ENCODE measurements at places on chromosomes 3 and 15.

GRCh38 chr3:97829198-97829597 is 7.4 kb downstream of the CRYBG3 start:
- no peak for DNase-seq

GRCh38 chr15:42788725-42789124 is 51.8 kb upstream of the CDAN1 start:
- DNase-seq = no peak

- DNase-seq = no peak
Measured at GRCh38 chr3:108662142-108662738, 72.7 kb downstream of the DZIP3 start.

GRCh38 chr3:124007186-124007585 is 15.3 kb upstream of the ROPN1 start:
- no peak for DNase-seq

- no peak for DNase-seq
Measured at GRCh38 chr15:48833526-48834239, 22.8 kb upstream of the CEP152 start.

DNA sequence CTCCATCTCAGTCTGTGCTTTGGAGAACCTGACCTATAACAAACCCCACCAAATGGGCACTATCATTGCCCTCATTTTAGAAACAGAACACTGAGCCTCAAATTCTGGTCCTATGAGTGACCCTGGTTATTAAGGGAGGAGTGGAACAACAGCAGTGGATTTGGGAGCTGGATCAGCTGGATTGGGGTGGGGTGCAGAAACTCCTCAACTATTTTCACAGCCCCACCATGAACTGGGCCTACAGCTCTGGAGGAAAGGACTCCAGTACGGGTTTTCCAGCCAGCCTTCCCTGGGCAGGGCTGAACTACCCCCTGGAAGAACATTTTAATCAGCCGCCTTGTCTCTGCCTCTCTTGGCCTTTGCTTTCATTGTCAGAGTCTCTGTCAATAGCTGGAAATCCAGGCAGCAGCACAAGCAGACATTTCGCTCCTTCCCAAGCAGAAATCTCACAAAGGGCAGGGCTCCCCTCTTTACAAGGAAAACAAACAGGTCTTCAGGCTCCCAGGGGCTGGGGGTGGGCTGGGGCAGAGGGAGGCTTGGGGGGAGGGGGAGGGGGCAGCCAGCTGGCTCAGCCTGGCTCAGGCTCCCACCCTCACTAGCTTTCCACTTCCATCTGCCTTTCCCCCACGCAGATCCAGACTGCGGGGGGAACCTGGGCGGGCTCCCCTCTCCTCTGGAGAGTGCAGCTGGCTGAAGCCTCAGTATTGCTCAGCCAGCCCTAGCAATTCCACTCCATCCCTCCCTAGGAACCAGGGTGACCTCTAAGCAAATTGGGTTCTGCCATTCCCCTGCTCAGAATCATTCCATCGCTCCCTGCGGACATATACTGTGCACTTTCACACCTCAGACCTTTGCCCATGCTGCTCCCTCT is 13.7 kb upstream of the TLE3 start:
- no peak for DNase-seq

- no peak for DNase-seq
Measured at GRCh38 chr3:189748046-189748445, 116.9 kb downstream of the TP63 start.

DNA sequence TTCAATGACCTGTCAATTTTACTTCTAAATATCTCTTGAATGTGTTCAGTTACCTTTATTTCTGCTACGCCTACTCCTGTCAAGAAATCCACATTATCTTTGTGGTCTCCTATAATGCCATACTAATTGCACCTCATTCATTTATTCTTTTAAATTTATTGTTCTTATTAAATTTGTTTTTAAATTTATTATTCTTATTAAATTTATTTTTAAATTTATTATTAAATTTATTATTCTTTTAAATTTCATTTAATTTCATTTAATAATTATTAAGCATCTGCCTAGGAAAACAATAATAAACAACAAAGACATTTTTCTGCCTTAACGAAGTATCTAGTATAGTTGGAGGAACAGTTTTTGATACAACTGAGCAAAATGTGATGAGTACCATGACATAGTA is 211.7 kb downstream of the ZPLD1 start:
- DNase-seq = no peak

- no peak for DNase-seq
Measured at GRCh38 chr3:25889525-25889917, 99.6 kb downstream of the OXSM start.

- DNase-seq = peak; percentile 12
Measured at GRCh38 chr3:100401674-100402041, 319 bp downstream of the LNP1 start.

DNA sequence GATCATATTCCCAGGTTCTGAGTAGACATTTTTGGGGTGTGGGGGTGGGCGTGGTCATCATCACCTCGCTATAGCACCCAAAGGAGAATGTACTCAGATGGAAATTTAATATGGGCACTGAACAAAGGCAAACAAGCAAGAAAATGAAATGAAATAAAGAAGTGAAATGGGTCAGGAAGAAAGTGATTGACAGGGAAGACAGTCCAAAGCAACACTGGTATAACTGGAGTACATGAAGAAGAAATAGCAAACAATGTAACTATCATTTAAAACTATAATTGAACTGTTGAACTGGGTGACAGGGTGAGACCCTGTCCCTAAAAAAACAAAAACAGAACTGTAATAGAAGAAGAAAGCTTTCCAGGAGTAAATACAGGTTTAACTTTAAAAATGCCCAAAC is 24.8 kb downstream of the RPL39L start:
- DNase-seq = no peak

GRCh38 chr3:136109499-136109898 is 86.6 kb downstream of the MSL2 start:
- DNase-seq = no peak

- DNase-seq = no peak
Measured at GRCh38 chr3:172305552-172305951, 142.7 kb downstream of the GHSR start.

GRCh38 chr3:35079403-35079802 is 559.9 kb upstream of the ARPP21 start:
- DNase-seq = no peak

- DNase-seq = no peak
Measured at GRCh38 chr3:170270282-170270881, 48.2 kb downstream of the PRKCI start.

- no peak for DNase-seq
Measured at GRCh38 chr3:39255503-39256325, 24.1 kb downstream of the CX3CR1 start.

DNA sequence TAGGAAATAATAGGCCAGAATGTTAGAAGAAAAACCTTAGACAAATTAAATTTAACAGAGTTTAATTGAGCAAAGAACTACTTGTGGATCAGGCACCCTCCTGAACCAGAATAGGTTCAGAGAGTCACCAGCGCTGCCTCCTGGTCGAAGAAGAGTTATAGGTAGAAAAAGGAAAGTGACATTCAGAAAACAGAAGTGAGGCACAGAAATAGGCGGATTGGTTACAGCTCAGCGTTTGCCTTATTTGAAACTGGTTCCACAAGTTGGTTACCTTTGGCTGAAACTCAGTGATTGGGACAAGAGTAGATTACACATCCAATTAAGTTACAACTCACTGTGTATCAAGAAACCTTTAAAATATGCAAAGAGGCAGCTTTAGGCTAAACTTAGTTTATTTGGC is 4.4 kb downstream of the AADAC start:
- no peak for DNase-seq

DNA sequence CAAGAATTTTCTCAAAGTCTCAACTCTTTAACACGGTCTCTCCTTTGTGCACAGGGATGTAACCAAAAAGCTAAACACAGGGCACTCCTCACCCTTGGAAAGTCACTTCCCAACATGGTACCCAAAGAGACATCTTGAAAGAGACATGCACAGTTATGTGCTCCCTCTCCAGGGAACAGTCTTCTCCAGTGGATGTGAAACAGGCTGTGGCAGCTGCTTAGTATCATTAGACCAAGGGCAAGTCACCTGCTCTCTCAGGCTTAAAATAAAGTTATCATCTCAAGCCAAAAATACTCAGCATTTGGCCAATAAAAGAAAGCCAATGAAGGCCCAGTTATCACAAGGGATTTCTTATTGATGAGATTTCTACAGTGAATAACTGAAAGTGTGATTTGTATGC is 128.3 kb downstream of the WDR76 start:
- DNase-seq = no peak

DNA sequence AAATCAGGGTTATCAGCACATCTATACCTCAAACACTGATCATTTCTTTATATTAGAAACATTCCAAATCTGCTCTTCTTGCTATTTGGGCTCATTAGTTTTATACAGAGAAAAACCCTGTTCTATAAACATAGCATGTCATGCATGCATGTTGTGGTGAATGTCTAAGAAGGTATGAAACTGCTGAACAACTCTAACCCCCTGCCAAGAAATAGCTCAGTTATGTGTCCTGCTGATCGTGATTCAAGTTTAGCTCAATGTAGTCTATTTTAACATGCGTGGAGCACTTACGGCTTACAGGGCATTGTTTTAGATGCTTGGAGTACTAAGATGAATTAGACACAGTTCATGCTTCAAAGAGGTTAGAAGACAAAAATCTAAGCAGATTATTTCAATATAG is 35.8 kb downstream of the MYH15 start:
- no peak for DNase-seq

DNA sequence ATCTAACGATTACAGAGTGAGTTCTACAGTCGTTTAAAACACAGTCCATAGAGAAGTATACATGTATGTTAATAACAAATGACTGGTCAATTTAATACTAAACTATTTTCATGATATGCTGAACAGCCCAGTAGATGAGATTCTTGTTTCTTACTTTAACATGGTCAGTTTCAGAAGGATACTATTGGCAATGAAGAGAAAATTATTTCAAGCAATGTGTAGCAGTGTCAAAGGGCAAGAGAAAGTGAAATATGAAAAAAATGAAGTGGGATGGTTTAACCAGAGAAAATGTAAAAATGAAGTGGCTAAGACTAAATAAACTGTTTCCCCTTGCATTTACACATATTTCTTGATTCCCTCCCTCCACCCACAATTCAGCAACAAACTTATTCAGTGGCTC is 192.1 kb upstream of the TTC14 start:
- DNase-seq = no peak

DNA sequence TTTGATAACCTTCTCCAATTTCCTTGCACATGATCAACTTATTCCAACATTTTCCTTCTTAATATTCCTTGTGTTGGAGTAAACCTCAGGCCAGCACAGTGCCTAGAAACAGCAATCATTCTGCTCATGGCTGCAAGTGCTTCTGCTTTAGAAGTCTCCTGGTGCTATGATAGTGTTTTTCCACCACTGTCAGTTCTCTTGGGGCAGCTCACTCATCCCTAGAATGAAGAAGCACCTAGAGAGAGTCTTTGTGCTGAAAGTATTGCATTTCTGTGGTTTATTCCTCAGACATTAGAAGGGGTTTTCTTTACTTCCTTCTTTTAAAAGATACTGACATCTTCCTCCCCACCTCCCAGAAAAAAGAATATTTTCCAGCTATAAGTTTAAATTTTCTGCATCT is 183.5 kb downstream of the RYR3 start:
- DNase-seq = no peak

DNA sequence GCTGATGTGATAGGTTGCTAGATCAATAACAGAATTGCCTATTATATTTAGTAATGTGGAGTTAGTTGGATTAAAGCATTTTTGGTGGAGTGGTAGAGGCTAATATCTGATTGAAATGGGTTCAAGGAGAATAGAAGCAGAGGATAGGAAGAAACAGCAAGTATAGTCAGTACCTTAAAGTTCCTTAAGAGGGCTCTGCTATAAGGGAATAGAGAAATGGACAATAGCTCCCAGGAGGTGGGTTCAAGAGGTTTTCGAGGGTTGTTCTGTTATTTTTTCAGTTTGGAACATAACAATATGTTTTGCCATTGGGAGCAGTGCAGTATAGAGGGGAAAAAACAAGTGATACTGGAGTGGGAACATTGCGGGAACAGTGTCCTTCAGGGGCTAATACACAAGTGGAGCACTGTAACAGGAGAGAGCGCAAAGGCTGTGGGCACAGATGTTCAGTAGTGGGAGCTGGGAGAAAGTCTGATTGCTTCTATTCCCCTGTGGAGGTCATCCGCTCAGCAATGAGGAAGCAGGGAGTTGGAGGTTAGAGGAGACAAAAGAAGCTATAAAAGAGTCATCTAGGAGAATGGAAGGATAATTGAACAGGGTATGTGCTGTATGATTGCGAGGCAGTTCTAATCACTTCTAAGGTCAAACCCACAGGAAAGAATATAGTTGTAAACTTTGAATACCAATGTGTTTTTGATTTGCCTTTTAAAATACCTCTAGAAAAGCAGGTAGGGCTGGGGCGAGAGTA is 3.3 kb downstream of the MRPS11 start:
- no peak for DNase-seq

DNA sequence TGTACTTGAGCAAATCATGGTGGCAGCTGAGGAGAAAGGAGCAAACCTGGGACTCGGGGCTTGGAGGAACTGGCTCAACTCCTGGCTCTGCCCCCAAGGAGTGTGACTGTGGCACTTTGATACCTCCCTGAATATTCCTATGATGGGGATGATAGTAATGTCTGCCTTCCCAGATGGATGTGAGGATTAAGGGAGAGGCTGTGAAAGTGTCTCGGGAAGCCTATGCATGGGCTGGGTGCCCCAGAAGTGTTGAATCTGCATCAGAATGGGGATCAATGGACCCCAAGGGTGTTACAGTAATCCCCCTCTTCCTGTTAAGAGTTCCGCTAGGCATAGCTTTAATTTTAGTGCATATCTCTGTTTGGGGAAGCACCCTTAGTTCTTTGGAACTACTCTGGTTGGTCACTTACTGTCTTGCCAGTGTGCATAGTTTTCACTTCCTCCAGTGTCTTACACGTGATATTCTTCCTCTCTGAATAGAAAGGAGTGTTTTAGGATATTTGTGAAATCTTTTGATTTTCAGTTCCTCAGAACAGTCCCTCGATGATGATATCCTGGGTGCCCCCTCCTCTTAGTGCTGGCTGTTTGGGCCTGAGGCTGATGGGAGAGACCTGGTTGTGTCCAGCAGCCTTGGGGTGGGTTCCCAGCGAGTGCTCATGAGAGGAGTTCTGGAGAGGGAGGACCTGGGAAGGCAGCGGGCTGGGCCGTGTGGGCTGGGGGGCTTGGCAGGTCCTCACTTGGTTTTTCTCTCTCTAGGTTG is 97.5 kb downstream of the CHDH start:
- no peak for DNase-seq

GRCh38 chr3:192675958-192676649 is 51.2 kb downstream of the FGF12 start:
- DNase-seq = no peak

DNA sequence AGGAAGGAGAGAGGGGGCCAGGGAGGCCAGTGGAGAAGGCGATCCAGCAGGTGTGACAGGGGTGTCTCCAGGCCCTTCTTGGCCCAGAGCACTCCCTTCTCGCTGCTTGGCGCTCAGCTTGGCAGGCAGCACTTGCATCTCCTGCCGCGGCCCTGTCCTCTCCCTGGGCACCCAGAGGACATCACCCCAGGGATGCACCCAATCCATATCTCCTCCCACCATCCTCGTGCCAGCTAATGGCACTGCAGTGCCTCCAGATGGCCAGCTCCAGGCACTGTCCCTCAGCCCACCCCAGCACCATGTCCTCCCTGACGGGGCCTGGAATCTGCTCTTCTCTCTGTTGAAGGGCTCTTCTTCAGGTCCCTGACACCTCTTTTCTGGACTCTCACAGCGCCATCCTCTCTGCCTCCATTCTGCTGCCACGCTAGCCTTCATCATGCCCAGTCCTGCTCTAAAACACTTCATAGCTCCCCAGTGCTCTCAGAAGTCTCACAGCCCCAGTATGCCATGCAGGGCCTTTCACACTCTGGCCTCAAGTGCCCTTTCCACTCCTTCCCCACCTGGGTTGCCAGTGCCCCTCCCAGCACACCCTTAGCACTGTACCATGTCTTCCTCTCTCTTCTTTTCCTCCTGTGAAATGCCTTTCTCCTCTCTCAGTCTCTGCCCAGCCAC is 106.8 kb upstream of the SLC6A11 start:
- no peak for DNase-seq

All from stimulated activated CD8-positive, alpha-beta memory T cell treated with anti-CD3 and anti-CD28 coated beads, Interleukin-15, amount 100 ng/mL, for 24 hours (primary cell).